ENCODE measurements at places on chromosomes 16 and 17.

DNA sequence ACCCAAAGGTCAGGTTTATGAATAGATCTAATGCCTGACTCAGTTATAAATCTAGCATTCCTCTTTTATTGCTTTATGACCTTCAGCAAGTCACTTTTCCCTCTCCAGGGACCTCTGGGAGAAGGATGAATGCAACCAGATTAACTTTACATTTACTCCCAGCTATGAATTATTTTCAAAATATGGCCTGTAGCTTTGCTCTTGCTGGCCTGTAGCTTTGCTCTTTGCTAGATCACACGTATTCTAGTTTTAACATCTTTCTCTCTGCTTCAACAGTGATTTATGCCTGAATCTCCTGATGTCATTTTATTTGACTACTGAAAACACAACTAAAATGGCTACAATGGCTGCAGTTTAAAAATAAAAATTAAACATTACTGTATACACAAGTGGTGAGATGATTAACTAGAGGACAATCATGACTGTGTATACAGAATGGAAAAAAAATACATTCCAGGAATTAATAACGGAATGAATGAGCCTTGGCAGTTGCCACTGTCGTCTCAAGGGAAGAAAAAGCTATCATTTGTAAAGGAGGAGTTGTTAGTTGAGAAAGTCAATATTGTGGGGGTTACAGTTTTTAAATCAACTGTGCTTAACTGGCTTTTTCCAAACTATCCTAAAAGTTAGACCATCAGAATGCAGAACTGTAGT, 434.5 kb upstream of the GOT2 start:
- DNase-seq, result no peak

- DNase-seq, result peak; percentile 78
Observed at GRCh38 chr17:39164675-39165143, 1.3 kb downstream of the ARL5C start.

GRCh38 chr17:8588877-8589554, 41.5 kb downstream of the MYH10 start:
- no peak for DNase-seq

DNA sequence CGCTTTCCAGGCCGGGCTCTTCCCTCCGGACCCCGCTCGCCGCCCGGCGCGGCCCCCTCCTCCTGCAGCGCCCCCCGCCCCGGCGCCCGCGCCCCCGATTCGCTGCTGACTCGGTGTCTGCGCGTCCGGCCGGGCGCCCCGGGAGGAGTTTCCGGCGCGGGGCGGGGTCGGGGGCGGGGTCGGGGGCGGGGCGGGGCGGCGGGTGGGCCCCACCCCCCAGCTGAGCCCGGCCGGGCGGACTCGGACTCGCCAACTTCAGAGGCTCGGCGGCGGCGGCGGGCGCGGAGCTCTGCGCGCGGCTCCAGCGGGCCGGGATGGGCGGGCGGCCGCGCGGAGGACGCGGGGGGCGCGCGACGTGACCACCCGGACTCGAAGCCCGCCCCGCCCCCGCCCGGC, at the start of gene METRNL:
METRNL (plus strand) TSS at position 258 of the 396 bp plus-strand sequence. CDS start 207 bp downstream, outside the sequence.
- DNase-seq, result peak; percentile 64

GRCh38 chr16:89572485-89573205, 2.9 kb upstream of the CPNE7 start:
- no peak for DNase-seq

DNA sequence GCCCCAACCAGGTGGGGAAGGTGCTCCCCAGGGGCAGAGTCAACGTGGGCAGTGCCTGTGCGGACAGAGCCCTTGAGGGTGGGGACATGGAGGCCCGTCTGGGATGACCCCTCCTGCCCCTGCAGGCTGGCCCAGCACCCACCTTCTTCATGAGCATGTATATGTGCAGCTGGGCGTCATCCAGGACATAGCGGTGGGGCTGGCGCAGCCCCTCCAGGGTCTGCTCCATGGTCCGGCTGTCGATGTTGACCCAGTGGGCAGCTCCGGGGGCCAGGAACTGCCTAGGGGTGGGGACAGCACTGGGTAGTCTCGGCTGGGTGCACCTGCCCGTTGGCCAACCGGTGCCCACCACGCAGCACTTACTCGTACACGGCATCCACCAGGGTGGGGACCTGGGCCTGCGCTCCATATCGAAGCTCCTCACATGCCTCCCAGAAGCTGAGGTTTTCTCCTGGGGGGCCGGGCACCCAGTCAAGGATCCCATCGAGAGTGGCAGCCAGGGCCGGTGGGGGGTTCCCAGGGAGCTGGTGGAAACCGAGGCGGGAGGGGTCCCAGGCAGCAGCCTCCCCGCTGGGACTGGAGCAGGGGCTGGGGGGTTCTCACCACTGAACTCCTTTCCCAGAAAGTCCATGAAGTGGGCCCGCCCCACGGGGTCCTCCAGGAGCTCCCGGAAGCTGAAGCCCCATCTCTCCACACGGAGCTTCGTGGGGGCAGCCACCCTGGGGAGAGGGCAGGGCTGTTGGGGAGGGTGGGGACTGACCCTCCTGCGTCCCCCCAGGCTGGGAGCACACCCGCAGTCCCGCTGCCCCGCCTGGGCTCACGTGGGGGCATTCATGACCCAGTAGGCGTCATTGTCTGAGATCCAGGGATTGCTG, 5.1 kb downstream of the RGS11 start:
- DNase-seq, result no peak

DNA sequence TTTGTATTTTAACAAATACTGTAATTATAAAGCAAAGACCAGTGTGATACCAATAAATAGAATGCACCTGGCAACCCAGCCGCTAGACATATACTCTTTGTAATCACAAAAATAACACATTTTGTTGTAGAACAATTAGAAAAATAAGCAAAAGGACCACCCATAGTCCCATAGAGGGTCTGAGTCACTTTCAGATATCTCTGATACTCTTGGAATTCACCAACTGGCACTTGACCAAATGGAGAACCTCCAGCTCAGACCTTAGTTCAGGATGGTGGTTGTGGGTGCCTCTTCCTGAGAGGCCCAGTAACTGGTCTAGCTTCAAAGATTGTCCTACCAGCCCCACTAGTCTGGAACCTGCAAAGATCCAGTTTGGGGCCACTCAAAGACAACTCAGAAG, 789 bp upstream of the TERF2 start:
- no peak for DNase-seq

DNA sequence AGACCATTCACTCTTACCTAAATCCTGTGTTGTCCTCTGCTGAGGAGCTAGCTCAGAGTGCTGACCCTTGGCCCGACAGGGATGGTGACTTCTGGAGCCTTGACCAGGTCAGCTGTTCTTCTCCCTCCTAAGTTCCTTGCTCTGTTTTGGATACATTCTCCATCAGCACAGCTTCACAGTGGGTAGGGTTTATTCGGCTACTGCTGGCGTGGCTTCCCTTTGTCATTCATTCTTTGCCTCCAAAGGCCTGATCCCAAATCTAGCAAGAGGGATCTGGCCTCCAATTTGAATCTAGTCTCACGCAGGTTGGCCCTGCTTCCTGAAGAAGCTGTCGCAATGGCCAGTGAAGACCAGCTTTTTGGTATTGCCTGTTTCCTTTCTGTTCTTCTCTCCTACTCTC, 116.6 kb downstream of the SHISA9 start:
- DNase-seq, result no peak

DNA sequence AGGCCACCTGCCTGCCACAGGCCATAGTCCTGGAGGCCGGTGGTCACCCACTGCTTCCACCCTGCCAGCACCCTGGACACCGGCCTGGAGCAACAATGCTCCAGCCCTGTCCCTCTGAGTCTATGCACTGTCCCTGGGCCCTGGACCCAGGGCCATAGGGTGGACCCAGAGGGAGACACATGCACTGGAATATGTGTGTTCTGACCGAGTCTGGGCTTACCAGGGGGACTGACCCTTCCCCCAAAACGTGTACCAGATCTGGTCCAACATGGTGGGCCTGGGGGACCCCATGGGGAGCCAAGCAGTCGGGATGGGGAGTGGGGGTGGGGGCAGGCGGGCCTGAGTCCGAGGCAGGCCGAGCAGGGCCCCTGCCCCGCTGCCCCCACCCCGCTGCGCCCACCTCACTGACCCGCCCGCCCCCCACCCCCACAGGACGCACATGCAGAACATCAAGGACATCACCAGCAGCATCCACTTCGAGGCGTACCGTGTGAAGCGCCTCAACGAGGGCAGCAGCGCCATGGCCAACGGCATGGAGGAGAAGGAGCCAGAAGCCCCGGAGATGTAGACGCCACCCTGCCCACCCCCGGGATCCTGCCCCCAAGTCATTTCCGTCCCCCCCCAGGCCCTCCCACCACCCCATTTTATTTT, 357.4 kb downstream of the SEC14L1 start:
- peak; percentile 6 for DNase-seq

DNA sequence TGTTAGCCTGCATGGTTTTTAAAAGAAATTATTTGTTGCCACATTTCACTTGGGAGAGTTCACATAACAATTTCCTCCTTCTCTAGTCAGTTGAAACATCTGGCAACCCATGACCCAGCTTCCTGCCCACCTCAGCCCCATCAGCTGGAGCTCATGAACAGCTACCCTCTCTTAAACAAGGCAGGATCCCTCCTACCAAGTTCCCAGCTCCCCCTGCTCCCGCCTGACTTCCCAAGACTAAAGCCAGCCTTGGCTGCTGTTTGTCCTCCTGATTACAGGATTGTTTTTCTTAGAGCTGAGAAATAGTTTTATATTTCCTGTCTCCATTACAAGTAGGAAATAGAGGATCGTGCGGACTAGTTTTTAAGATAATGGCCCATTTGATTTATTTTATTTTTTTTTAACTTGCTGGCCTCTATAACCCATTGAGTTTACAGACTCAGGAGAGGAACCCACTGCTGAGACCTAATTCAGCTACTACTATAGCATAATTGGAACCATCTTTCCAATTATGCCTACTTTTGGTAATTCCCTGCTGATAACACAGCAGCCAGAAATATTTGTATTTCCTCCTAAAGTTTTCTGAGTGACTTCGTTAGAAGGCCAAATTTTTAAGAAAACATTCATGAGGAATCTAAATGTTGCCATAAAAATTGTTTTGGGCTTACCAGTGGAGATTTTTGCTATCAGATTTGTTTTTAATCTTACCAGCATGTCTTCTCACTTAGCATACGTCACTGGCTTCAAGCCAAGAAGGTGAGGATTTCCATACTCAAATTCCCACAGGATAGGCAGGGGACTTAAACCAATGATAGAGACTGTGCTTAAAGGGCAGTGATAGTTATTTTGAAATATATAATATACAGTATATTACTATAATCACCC, 90.0 kb downstream of the ELAC2 start:
- DNase-seq, result no peak

- no peak for DNase-seq
Observed at GRCh38 chr16:71214746-71215381, 15.7 kb downstream of the HYDIN start.

GRCh38 chr16:29811896-29812665, at the start of gene PRRT2:
TSS of gene PRRT2 (plus strand) at chr16:29812193. CDS start at chr16:29813055, 862 bp downstream.
- DNase-seq, result peak; percentile 46

DNA sequence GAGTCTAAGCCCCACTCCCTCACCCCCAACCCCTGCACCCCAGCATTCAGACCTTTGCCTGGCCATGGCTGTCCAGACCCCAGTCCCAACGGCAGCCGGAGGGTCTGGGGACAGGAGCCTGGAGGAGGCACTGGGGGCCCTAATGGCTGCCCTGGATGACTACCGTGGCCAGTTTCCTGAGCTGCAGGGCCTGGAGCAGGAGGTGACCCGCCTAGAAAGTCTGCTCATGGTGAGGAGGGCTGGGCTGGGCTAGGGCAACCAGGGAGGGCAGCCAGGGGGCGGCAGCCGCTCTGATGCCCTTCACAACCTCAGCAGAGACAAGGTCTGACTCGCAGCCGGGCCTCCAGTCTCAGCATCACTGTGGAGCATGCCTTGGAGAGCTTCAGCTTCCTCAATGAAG, 14.4 kb downstream of the RIPOR1 start:
- no peak for DNase-seq

- DNase-seq, result no peak
Observed at GRCh38 chr16:9763505-9763904, 418.7 kb downstream of the GRIN2A start.

- DNase-seq, result no peak
Observed at GRCh38 chr16:296276-296675, 13.3 kb downstream of the PDIA2 start.

GRCh38 chr16:60635548-60635947, 1400.7 kb downstream of the CDH8 start:
- DNase-seq, result no peak

DNA sequence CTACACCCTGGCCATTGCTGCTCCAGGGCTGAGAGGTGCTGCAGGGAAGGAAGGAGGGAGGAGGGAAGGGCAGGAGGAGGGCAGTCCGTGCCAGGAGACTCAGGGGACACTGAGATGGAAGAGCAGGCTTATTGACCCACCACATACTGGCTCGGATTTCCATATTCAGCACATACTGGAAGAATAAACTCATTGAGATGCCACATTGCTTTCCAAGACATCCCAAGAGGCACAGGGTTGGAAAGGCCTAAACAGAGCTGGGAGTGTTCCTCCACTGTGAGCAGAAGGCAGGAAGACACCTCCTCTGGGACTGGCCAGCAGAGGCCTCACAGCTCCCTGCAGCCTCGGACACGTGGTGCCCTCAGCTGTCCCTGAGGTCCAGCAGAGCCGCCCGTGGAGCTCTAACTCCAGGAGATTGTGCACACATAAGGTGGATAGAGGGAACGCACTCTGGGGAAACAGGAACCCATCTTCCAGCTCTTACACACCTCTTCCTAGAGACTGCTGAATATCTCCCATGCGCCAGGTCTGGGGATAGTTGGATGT, 17.4 kb downstream of the CCDC182 start:
- no peak for DNase-seq

DNA sequence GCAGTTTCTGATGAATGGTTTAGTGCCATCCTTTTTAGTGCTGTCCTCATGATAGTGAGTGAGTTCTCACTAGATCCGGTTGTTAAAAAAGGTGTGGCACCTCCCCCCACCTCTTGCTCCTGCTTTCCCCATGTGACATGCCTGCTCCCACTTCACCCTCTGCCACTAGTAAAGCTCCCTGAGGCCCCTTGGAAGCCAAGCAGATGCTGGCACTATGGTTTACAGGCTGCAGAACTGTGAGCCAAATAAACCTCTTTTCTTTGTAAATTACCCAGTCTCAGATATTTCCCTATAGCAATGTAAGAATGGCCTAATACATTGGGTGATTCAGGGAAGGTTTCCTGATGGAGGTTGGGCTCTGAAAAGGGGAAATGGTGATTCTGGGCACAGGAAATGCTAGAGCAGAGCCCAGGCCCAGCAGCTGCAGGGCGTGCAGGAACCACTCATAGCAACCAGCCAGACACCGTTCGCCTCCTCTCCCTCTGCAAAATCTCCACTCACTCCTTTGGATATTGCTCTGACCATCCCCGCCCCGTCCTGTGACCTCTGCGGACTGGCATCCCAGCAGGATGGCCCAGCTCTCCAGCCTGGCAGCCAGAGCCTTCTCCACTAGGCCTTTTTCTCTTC, 2.6 kb upstream of the ADORA2B start:
- DNase-seq, result peak; percentile 49

GRCh38 chr16:22252317-22252716, 44.9 kb upstream of the POLR3E start:
- DNase-seq, result no peak

DNA sequence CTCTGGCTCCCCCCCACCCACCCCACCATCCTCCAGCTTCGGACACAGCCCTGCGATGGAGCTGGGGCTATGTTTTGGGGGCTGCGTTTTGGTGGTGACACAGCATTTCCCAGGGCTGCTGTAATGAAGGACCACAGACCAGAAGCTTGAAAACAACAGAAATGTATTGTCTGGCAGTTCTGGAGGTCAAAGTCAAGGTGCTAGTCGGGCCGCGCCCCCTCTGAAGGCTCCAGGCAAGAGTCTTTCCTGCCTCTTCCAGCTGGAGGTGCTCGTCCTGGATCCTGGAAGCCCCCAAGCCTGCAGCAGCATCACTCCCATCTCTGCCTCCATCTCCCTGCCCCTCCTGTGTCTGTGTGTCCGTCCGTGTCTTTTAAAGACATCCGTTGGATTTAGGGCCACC, 50.8 kb downstream of the TBC1D16 start:
- peak; percentile 12 for DNase-seq

- no peak for DNase-seq
Observed at GRCh38 chr16:15975172-15975571, 25.8 kb downstream of the ABCC1 start.

Data from CD4-positive, alpha-beta T cell treated with Interleukin-15 for 1 hour (primary cell).